ENCODE measurements at places on chromosomes 13 and 19.

- DNase-seq, result no peak
Measured at GRCh38 chr13:44786756-44787155, 202.5 kb downstream of the NUFIP1 start.

DNA sequence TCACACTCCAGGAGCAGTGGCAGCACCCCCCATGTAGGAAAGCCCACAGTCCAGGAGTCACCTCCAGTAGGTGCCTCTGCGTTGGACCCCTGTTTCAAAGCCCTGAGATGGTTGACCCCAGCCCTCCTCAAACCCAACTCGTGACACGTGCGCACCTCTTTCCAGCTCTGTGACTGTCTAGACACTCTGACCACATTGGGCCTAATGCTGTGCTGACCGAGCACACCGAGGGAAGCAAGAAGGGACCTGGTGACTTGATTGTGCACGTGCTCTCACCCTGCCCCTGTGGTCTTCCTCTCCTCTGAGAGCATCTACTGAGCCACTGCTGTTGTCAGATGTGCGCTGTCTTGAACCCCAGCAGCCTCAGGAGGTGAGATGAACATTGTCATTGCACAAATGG lies 22.9 kb upstream of the SLC35E1 start:
- DNase-seq, result no peak

DNA sequence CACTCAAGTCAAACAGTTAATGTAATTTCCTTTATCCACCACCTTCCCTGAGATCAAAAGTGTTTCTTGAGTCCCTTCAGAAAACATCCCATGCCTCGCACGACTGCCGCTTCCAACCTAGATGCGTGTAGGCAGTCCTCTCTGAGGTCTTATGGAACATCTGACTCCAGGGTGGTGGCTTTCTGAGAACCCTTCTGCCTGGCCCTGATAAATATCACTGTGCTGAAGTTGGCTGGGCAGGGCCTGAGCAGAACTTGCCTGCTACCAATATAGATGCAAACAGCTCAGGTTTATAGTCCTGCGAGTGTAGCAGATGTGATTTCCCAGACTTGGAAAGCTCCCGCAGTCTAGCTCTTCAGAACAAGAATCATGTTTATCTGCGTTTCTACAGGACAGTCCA lies 61.1 kb upstream of the GPR12 start:
- DNase-seq, result no peak

DNA sequence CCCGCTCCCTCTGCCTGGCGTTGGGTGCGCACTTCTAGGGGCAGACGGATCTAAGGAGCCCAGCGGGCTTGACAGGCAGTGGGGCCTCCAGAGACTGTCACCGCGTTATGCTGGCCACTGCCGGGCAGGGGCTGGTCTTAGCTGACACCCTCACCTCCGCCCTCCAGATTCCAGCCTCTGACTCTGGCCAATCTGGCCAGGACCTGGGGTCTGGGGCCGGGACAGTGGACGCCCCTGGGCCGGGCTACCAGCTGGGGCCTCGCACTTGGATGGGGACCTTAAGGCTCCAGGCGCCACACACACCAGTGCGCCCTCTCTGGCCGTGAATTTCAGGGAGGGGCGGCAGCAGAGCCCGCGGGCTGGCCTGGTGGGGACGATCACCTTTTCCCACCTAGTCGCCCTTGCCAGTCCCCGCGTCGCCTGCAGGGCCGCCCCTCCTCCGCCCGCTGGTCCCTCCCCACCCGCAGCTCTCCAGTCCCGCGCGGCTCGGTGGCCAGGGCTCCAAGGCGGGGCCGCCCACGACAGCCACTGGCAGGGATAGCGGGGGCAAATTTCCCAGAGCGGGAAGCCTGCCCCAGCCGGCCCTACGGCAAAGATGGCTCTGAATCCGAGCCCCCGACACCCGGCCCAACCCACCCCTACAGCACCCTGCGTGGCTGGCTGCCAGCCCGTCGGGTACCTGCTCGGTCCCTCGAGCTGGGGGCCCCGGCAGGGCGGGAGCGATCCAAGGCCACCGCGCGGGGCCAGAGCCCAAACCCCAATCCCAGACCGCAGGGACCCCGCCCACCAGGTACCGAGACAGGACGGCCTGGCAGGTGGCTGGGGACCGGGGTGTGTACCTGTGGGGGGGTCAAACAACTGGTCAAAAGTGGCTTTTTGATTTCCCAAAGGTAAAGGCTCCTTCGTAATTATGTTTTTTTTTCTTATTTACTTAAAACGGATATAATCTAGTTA lies 6.1 kb upstream of the ZNF98 start:
- no peak for DNase-seq

- DNase-seq, result peak; percentile 36
Measured at GRCh38 chr13:40230833-40231266, 435.6 kb downstream of the FOXO1 start.

DNA sequence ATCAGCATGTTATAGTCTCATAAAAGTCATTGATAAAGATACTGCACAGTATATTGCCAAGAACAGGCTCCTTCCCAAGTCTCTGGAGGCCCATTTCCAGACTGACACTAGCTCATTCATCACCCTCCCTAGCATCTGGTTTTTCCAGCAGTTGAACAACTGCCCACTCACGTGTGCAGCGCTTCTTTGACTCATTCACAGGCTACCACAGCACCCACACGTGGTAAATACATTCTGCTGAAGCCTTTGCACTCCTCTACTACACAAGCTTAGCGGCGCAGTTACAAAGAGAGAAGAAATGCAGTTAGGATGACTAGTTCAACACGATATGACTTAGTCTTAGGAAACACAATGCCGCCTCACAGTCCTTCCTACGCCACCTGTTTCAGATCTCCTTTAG lies 87.7 kb downstream of the DOCK9 start:
- peak; percentile 83 for DNase-seq

Data from stromal cell of bone marrow (primary cell).